Dermis blood vessel endothelial cell (primary cell): ENCODE measurements at places on chromosomes 6 and 20.

- no peak for DNase-seq
Measured at GRCh38 chr6:129608886-129609537, 101.0 kb downstream of the ARHGAP18 start.

- DNase-seq = peak; percentile 72
Measured at GRCh38 chr6:111478749-111479148, 4.3 kb downstream of the REV3L start.

DNA sequence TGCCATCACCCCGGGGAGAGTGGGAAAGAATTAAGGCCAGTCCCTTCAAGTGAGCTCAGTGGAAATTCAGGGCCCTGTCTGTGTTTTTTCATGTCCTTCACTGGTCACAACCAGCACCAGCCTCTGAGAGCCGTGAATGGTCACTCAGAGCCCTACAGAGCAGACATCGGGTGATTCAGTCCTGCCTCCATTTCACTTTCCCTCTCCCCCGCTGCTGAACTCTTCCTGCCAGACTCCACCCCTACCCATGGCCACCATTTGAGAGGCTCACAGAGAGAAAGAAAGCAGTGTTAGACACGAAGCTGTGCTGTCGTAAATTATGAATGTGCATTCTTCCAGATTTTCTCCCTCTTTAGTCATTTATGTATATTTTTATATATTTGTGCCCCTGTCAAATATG, 5.4 kb downstream of the R3HDML start:
- DNase-seq = no peak

DNA sequence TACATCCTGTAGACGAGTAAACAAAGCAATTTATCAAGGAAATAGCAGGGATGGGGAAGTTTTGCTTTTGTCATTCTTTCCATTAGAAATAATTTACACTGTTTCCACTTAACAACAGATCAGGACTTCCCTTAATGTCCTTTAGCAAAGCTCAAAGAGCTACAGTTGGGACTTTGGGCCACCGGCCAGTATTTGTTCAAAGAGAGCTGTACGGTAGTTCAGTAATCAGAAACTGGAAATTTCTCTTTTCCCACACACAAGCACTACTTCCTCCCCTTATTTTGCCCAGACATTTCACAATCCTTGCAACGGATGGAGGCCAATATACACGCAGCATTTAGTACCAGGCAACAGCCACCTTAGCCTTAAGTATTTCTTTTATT, 12.1 kb upstream of the HINT3 start:
- DNase-seq = peak; percentile 92

- DNase-seq = no peak
Measured at GRCh38 chr20:23349338-23350195, 1.0 kb upstream of the NXT1 start.

DNA sequence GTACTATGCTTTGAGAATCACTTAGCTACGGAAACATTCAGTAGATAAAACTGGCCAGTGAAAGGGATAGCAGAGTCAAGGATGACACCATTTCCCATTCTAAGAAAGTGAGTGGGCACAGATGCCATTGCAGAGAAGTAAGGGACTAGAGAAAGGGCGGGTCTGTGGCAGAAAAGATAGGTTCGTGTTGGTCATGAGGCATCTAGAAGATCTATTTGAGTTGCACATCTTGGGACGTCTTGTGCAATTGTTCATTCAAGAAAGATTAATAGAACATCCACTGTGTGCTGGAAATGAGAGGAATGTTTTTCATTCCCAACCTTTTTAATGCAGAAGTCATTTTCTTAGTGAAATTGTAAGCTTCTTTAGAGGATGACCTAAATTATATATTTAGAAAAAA, 161.7 kb downstream of the PLCB1 start:
- no peak for DNase-seq

GRCh38 chr6:41049521-41049920, 3.5 kb upstream of the APOBEC2 start:
- no peak for DNase-seq

- DNase-seq = peak; percentile 63
Measured at GRCh38 chr20:53040693-53041589, 68.8 kb downstream of the TSHZ2 start.

DNA sequence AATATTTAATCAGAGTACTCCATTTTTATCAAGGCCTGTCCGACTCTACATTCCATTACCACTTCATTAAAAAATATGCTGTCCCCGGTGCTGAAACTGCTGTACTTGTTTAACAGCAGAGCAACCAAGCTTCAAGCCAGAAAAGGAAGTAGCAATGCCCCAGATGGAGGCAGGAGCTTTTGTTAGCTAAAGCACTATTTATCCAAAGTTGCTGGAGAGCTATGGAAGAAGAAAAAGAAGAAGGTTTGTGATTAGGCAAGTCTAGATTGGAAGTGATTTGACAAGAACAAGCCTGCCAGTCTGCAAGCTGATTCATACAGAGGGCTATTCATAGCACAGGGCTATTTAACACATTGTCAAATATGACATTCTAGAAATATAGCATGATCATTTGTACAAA, 160.9 kb upstream of the SPTLC3 start:
- DNase-seq = no peak

DNA sequence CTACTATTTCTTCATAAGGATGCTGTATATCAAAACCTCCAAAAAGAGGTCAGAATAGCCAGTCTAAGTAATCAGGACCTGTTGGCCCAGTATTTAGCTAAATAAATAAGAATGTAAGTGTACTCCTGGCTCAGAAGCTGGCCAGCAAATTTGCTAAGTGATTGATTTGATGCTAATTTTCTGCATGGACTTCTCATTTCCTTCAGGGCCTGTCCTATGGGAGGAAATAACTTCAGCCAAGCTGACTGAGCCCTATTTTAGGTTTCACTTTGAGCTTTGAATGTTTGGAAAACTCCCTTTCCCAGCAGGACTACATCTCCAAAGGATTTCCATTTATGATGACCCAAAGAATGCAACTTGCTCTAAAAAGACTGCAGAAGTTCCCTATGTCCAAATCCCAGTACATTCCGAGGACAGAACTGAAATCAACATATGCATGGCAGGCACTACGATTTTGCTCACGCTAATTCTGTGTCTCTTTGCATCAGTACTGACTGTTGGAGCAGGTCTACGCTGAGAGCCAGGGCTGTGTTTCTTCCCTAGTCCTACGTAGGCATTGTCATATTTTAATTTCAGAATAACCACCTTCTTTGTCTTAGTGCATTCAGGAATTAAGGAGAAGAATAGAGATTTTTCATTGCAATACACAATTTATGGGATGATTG, 441.4 kb upstream of the PLCB4 start:
- peak; percentile 57 for DNase-seq

DNA sequence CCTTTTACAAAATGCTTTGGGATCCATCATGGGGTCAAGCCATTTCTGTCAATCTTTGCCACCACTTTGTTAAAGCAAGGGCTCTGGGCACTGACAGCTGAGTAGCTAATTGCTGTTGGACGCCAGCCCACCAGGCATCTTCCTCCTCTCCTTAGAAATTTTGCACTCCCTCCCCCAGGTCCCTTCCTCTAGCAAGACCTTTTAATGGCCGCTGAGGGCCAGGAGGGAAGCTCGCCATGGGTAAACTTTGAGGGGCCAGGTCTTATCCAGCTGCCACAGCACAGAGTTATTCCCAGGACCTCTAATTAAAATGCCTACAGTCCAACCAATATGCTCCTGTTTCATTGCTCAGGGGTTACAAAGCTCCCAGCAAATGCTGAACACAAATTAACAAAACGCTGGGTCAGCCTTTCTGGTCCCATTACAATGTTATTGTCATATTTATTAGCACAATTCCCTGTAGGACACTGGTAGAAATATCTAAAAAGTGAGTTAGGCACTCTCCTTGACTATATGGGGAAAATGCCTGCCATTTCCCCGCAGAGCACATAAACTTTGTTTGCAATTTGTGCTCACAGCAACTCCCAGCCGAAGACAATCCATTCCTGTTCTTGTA, 16.8 kb downstream of the SCML4 start:
- DNase-seq = no peak

- no peak for DNase-seq
Measured at GRCh38 chr6:27280540-27281000, 31.5 kb downstream of the POM121L2 start.

DNA sequence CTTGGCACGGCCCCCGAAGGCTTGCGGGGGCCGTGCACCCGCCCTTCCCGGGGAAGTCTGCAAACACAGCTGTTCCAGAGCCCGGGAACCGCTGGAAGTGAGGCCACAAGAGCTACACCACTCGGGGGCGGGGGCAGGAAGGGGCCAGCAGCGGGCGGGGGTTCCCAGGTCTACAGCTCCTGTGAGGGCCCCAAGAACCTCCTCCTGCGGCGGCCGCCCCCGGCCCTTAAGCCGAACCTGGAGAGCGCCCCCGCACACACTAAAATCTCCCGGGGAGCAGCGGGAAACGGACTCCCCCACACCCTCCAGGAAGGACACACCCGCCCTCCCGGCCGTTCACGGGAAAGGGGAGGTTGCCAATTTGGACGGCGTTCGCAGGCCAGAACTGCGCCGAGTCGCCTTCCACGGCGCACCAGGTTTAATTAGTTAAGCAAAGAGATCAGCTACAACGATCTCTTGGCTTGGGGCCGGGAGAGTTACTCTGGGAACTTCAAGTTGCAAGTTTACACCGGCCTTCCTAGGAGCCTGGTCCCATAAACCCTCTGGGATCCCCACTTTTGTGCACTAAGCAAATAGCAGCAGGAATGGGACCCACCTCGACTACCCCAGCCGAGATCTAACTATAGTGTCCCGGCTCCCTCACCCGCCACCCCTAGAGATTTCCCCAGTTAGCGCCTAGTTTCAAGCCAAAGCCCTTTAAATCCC, 1.7 kb downstream of the JAG1 start:
- DNase-seq = peak; percentile 69

- DNase-seq = peak; percentile 39
Measured at GRCh38 chr6:54617730-54618129, 228.8 kb upstream of the FAM83B start.

GRCh38 chr20:35304956-35305355, 12.7 kb upstream of the FAM83C start:
- DNase-seq = no peak

DNA sequence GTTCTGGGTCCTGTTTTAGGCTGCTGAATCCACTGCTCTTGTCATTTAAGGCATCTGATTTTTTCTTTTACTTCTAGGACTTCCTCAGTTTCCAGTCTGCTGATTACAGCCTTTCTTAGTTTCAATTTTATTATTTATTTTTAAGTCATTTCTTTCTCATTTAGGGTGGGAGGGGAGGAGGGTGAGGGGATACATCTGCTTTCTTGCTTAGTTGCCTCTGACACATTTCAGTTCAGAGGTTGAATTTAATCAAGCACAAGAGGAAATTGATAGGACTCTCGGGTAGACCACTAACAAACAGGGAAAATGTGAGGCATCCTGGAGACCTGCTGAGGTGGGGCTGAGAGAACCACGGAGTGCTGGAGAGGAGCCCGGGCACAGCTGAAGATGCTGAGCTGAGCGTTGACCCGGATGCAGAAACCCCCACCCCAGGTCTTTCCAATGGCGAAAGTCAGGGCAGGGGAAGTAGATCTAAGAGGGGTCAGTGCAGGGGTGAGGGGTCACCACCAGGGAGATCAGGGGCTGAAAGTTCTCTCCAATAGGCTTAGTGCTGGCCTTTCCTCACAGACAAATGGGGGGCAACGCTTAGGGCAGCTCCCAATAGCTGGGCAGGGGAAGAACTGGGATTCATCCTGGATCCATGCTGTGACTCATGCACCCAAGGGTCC, 7.6 kb upstream of the TREML2 start:
- no peak for DNase-seq

DNA sequence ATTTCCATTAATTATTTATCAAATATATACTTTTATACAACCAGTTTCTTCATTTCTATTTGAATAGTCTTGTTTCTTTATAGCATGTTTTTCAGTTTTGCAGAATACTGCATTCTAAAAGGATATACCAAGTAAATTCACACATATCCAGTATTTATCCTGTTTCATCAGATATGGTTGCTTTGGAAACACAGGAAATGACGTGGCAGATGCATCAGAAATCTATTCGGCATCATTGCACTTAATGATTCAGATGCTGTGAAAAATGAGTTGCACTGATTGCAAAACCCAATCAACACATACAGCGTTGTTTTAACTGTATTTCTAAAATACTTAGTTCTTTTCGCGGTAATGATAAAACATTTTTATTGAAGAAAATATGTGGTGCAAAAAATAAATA, 594.9 kb downstream of the CDH26 start:
- no peak for DNase-seq

DNA sequence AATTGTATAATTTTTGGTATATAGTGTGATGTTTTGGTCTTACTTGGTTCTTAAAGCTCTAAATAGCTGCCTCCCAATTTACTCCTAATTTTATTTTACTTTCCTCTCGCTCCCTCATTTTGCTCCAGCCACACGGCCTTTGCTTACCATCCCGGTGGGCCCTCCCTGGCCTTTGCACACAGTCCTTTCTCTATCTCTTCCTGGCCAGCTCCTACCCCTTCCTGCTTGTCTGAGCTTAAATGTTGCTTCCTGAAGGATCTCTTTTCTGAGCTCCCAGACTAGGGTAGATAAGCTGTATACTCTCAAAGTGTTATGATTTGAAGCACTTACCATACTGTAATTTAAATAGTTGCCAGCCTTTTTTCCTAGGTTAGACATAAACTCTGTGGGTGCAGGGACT, 121.7 kb downstream of the UTRN start:
- peak; percentile 54 for DNase-seq

- DNase-seq = no peak
Measured at GRCh38 chr20:63052571-63053431, 46.0 kb upstream of the BHLHE23 start.

DNA sequence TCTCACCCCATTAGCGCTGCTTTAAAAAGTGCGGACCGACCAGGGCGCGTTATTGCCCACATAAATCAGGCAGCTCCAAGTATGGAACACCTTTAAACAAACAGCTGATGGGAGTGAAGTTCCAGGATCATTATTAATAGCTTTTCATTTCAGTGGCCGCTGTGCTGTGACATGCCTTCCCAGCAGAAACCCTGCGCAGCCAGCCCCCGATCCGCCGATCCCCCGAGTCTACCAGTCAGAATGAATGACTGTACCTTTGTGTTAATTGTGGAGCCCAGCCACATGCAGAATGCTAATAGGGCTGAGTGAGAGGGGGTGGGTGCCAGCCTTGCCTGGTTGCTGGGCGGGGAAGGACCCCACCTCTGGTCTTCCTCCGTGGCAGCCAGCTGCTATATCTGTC, 21.9 kb downstream of the CDH22 start:
- DNase-seq = no peak

GRCh38 chr6:6911391-6911790, 196.4 kb upstream of the RREB1 start:
- no peak for DNase-seq

- no peak for DNase-seq
Measured at GRCh38 chr20:57698867-57699275, 10.9 kb downstream of the PMEPA1 start.

DNA sequence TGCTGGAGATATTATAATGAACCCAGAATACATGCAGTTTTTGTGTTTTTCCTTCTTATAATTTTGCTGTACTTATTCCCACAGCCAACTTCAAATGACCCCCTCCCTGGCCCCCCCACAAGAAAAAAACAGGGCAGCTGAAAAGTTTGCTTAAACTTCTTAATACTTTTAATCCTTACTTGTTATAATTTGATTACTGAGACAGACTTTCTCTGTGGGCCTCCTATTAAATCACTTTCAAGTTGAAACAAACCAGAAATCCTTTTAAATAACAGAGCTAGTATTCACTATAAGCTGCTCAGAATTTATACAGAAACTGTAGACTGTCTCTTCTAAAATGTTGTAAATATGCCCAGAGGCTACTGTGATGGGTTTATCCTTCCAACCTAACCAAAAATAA, 106.3 kb downstream of the CENPW start:
- DNase-seq = no peak

GRCh38 chr20:59402681-59403080, 102.3 kb downstream of the EDN3 start:
- DNase-seq = no peak
